Activated CD4-positive, alpha-beta T cell treated with anti-CD3 and anti-CD28 coated beads for 24 hours (primary cell): ENCODE measurements at places on chromosomes 1 and 21.

DNA sequence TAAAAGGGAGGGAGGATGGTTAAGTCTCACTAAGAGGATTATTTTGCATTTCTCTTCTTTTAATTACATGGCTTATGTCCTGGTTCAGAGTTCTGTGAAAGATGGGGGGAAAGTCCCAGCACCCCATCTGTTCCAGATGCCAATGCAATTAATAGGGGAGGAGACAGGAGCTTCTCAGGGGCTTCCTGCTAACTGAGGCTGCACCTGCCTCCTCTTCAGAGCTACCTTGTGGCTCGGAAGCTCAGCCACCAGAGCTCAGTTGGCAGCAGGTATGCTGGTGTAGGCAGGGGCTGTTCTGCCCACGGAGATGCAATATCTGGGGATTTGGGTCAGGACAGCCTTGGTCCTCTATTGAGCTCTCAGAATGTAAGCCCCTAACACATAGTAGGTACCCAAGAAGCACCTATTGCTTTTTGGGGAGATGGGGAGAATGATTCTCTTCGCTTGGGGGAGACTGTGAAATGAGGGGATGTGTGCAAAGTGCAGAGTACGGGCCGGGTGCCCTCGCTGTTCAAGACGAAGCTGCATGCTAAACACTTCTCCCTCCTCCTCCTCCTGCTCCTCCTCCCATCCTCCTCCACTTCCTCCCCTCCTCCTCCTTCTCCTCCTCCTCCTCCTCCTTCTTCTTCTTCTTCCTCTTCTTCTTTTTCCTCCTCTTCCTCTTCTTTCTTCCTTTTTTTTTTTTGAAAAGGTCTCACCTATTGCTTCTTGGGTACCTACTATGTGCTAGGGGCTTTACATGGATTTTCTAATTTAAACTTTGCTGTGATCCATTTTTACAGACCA, 279.0 kb downstream of the PTPRU start:
- DNase-seq: no peak

- DNase-seq: no peak
Observed at GRCh38 chr1:30472009-30472408, 251.4 kb downstream of the MATN1 start.

DNA sequence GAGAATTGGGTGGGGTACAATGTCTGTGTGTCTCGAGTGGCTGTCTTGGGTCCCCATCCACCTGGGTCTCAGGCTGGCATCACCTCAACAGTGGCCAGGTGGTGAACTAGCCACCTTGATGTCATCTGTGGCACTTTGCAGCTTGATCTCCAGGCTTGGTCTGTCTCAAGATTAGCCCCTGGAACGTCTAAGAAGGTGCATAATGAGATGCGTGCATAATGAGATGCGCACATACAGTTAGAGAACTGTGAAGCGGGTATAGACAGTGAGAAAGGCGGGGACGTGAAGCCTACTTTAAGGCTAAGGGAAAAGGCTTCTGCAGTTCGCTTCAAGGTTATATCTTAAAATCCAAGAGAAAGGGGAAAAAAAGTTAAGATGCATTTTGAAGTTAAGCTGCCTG, 98.7 kb downstream of the WDR4 start:
- no peak for DNase-seq

- DNase-seq: no peak
Observed at GRCh38 chr21:38712664-38713063, 93.1 kb upstream of the ETS2 start.

DNA sequence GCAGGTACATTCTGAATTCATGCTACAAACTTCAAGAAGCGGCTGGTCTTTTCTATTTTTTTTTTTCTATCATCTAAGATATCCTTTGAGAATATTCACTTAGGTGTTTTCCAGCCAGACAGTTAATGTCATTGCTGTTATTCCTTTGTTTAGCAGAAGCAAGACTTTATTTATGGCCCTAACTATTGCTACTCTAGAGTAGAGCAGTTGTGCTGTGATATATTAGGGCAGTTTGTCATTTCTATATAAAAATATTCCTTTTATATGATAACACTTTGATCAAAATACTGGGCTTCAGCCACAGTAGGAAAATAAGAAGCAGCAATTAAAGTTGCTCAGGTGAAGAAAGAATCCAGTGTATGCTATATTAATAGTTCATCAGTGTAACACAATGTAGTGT, 959.3 kb downstream of the NCAM2 start:
- DNase-seq: no peak

DNA sequence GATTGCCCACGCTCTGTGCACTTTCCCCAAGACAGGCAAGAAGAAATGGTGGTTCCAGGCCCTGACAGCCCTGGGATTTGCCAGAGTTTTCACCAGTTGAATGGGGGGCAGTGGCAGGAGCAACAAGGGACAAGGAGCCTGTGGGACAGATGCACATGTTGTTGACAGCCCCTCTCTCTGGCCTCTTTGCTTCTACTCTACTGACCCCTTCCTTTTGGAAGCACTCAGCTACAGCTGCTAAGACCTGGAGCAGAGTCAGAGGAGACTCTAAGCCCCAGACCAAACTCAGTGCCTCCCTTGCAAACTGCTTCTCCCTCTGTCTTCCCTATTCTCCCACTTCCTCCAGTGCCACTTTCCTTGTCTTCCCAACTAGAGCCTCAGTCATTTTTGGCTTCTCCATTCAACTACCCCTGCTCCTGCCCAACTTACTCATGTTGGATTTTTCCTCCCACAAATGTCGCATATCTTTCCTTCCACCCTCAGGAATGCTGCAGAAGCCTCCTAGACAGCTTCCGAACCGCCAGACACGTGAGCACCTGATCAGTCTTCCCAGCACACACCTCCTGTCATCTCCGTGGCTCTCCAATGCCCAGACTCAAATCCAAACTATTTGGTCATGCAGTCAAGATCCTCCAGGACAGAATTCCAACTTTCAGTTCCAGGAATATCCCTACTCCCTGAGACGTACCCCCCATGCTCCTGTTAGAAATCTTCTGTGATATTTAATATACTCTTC, 9.1 kb downstream of the INKA2 start:
- no peak for DNase-seq

GRCh38 chr1:147726168-147726567, 34.2 kb downstream of the GJA5 start:
- no peak for DNase-seq

DNA sequence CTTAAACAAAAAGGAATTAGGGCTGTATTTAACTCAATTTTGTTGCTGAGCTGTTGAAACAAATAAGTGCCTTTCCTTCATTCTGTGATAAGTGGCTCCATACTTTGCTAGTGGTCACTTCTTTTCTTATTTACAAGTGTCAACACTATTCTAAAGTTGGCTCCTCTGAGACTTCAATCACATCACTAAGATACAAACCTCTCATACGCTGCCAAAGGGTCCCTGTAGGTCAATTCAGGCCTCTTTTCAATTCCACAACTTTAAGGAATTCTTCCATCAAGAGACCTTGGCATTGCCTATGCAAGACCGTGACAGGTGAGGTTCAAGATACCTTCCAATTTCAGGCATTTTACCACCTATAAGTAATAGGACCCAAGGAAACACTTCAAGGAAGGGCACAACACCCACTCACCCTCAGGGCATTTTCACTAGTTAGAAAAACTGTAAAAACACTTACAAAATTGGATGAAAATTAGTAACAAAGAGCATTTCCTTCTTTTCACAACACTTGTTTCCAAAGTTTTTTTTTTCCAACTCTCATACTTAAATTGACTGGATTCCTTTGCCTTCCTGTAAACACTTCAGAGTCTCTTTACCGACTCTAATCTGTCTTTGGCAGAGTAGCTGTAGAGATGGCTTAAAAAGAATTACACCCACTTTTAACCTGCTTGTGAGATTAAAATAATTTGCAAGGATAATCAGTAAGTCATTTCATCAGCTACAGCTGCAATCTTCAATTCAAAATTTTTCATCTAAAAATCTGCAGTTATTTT, 24.5 kb downstream of the SERBP1 start:
- no peak for DNase-seq

- peak; percentile 29 for DNase-seq
Observed at GRCh38 chr1:226309398-226310244, 657 bp upstream of the LIN9 start.

DNA sequence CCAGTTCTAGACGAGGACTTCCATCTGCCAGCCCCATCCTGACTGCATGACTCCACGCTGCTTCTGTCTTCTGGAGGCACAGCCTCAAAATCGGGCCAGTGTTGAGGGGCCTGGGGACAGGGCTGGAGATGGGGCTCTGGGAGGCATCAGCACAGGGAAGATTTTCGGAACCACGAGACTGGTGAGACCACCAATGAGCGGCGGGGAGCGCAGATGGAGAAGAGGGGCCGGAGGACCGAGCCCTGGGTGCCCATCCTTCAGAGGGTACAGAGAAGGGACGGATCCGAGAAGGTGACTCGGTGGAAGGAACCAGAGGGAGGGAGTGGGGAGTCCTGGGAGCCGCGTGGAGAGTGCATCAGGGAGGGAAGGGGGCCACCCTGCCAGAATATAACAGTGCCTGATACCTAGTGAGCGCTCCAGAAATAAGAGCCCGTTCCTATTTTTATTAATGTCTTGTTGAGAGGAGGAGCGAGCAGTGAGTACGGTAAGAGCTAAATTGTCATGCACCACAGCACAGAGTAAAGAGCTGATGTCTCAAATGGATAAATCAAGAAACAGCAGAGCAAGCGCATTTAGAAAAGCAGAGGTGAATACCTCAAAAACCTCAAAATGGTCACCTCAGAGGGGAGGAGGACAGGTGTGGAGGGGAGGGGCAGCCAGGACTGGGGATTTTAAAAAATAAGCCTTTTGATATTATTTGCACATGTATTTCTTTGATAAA, 26.2 kb upstream of the KIF26B start:
- no peak for DNase-seq

DNA sequence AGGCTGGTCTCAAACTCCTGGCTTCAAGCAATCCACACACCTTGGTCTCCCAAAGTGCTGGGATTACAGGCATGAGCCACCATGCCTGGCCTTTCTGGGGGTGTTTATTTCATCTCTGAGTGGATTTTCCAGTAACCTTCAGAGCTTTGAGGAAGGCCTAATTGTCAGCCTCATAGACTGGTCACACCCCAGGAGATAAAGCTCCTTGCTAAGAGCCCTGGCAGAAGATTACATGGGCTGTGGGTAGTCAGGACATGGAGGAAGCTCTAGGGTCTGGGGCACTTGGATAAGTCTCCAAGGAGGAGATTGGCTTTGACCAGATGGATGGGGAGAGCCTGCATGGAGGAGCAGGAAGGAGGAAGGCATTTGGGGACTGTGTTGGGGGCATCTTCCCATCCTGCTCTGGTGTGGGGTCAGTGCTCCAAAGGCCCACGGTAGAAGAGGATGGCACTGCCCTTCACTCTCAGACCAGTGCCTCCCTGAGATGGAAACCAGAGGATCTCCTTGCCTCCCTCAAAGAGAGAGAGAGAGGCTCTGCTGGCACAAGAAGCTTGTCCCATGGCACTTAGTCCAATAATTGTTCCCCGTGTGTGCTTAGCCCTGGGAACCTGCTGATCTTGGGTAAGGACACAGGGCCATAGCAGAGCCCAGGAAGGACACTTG, 14.7 kb upstream of the GSTM4 start:
- no peak for DNase-seq

- no peak for DNase-seq
Observed at GRCh38 chr1:56436912-56437417, 142.4 kb downstream of the PLPP3 start.

GRCh38 chr1:92259350-92259749, 39.4 kb downstream of the GLMN start:
- no peak for DNase-seq

DNA sequence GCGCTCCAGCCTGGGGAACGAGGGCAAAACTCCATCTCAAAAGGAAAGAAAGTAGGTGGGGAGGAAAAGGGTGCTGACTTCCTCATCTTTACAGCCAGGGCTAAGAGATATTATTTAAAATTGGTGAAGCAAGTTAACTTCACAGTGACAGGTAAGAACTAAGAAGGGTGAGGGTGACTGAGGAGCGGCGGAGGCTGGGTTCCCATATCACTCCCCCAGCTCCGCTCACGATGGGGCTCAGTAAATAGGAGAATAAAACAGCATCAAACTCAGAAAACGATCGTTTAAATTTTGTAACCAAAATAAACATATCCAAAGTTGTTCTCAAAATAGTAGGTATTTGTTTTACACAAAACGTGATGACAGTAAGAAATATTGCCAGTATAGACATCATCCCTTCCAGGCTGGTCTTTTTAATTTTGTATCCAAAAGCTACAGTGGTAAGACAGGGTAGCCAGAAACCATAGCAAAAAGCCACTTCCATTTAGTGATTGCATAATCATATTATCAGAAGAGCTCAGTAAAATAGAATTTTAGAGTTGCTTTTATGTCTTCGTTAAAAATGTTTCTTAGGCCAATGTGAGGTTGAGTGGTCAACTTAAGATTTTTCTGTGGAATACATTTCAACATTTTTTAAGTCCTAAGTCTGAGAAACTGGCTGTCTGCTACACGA, 26.2 kb upstream of the ADARB1 start:
- DNase-seq: no peak

GRCh38 chr1:152783095-152783494, 3.0 kb upstream of the LCE1E start:
- no peak for DNase-seq

- no peak for DNase-seq
Observed at GRCh38 chr1:31373056-31373896, at the start of gene FABP3. FABP3 (minus strand) TSS chr1:31373076; CDS start chr1:31373014, 62 bp downstream.

DNA sequence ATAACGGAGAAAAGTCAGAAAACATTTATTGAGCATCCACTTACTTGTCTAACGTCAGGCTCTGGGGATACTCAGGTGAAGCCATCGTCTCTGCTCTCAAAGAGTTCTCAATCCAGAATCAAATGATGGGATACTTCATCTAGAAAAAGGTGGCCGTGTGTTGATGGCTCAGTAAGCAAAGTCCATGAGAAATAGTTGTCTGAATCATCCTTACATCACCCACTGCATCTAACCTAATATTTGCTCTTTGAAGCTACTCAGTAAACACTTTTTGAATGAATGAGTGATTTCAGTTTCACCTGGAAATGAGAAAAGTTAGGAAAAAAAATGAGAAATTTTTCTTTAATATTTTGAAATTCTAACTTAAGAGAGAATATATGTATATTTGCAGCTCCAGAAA, 155.3 kb upstream of the PKN2 start:
- no peak for DNase-seq

DNA sequence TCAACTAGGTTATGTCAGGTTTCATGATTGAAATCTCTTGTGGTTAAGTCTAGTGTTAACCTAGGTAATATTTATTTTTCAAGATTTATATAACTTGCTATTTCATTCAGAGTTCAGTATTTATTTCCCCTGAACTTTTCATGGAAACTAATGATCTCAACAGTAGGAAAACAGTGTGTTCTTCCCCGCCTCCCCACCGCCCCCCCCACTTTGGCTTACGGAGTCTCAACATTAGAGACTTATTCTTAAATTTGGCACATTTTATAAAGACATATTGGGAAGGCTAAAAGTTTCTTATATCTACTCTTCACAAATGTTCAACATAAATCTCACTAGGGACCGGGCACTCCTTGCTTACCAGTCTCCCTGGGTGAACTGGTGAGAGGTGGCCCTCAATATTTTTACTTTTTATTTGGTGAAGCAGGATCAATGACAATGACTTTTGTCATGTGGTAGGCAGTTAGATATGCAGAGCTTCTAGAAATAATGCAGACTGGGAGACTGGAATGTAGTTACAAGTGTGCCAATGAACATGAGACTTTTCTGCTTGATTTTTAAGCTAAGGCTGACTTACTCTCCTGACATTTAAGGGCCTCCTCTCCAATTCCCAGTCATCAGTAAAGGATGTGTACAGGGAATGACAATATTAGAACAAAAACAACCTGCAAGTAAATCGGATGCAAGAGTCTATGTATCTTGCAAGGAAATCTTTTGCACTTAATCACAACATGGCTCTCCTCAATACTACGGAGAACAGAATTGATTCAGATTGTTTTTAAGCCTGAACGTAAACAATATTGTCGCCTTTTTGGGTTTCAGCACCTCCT, 1.7 kb upstream of the MAN1A2 start:
- DNase-seq: no peak
